GM12892 (cell line): ENCODE measurements at places on chromosomes 3 and 15.

DNA sequence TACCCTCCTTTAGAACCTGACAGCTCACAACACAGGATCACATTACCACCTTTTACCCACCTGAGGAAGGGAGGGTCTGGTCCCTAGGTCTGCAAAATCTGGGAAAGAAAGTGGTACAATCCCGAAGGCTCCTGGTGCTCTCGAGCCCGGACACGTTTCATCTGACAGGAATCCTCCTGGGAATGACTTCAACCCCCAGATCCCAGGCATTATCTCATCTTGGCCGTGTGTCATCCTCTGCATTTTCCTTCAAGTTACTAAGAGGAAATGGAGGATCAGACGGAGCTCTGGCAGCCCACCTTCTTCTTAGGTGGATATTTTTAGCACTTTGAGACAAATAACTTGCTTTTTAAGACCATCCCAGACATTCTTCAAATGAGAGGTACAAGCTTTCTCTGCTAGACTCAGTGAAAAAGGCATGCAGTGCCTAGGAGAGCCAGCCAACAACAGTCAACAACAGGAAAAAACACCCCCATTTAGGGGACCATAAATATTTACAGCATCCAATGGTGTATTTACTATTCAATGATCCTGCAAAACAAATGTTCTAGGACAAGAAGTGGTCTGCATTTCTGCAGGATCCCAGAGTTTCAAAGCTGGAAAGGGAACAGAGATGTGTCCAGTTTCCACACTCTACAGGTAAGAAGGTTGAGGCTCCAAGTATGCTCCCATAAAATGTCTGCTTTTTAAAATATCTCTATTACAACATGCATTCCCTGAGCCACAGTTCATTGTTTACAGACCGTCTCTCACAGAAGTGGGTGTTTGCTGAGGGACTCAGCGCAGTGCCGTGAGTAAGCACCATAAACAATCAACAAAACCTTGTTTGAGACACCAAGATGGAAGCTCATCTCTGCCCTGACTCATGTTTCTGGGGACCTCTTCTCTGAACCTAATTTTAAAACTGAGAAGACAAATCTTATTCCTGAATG lies 38.3 kb upstream of the ARHGEF3 start:
- no peak for DNase-seq

DNA sequence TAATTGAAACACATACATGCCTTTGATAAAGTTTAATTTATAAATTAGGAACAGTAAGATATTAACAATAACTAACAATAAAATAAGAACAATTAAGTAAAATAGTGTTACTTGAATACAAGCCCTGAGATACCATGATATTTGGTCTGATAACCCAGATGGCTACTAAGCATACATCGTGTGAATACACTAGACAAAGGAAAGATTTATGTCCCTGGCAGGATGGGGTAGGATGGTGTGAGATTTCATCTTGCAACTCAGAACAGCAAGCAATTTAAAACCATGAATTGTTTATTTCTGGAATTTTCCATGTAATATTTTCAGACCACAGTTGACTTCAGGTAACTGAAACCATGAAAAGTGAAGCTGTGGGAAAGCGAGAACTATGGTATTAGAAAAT lies 169.5 kb downstream of the DIPK2A start:
- DNase-seq: no peak

- DNase-seq: no peak
These were observed 8.8 kb downstream of the UBL7 start for GRCh38 chr15:74451861-74452835.

- DNase-seq: no peak
These were observed 39.3 kb downstream of the CCR3 start for GRCh38 chr3:46281551-46281950.

DNA sequence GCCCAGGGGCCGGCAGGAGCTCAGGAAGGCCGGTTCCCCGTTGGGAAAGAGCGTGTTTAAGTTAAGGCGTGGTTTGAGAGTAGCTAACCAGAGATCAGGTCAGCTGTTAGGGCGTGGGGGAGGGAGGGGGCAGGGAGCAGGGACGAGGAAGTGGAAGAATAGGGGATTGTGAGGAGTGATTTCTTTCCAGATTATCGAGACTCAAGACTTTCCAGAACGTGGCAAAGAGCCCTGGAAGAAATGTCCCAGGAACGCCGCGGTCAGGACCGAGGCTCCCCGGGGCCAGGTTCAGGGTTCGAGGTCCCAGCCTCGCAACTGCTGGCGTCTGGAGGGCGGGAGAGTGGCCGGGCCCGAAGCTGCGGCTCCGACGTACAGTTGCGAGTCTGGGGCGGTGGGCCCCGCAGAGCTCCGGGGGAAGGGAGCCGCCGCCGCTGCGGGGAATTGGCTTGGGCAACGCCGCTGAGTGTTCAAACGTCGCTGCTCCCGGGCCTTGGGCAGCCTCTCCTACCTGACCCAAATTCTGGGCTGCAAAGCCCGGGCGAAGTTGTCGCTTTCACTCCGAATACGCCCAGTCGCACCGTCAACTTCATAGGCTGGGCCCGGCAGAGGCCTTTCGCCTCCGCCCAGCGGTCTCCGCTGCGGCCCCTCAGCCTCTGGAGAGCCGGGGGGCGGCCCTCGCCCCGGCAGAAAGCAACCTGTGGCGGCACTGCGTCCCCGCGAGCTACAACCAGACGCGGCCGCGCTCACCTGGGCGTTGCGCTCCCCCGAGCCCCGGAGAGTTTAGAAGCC lies 9.5 kb downstream of the ISL2 start:
- no peak for DNase-seq
